ENCODE measurements at places on chromosomes 11 and 22. TPM values are rescaled to one million over a fixed set of nuclear protein-coding genes. Genes with fewer than 3 reads are reported as not detected.

PANX3 gene
- total RNA-seq, result not detected

E2F8 gene
- total RNA-seq, result 4.1 TPM

CNIH2 gene
- total RNA-seq, result 0.34 TPM

PTPN5 gene
- total RNA-seq, result not detected

ADORA2A gene
- 86.7 TPM for total RNA-seq

ZP1 gene
- total RNA-seq, result not detected

NPAS4 gene
- not detected for total RNA-seq

LRRN4CL gene
- 0.45 TPM for total RNA-seq

OR52A1 gene
- not detected for total RNA-seq

ATP5MG gene
- 80.7 TPM for total RNA-seq

SDHAF2 gene
- 25.3 TPM for total RNA-seq

C11orf42 gene
- total RNA-seq, result not detected

LARGE2 gene
- total RNA-seq, result 9.5 TPM

ACR gene
- not detected for total RNA-seq

ME3 gene
- total RNA-seq, result 1.3 TPM

JHY gene
- total RNA-seq, result not detected

ACTN3 gene
- not detected for total RNA-seq

AGBL2 gene
- total RNA-seq, result 14.3 TPM

SLC43A3 gene
- total RNA-seq, result 69.3 TPM

MIOX gene
- 3.9 TPM for total RNA-seq

P2RX6 gene
- 2.0 TPM for total RNA-seq

APOA4 gene
- total RNA-seq, result not detected

MRGPRF gene
- total RNA-seq, result not detected

OR2AG2 gene
- total RNA-seq, result 0.48 TPM

TPCN2 gene
- 49.3 TPM for total RNA-seq

OR8G5 gene
- not detected for total RNA-seq

TRIM22 gene
- total RNA-seq, result 90.0 TPM

GTF2H1 gene
- 81.5 TPM for total RNA-seq

CBLIF gene
- not detected for total RNA-seq

MYO7A gene
- not detected for total RNA-seq

LYVE1 gene
- total RNA-seq, result not detected

NXPE1 gene
- total RNA-seq, result not detected

RGL4 gene
- 103 TPM for total RNA-seq

CCDC87 gene
- total RNA-seq, result 0.22 TPM

TMEM45B gene
- total RNA-seq, result not detected

MMP8 gene
- not detected for total RNA-seq

RBMXL2 gene
- not detected for total RNA-seq

CNTF gene
- total RNA-seq, result 0.76 TPM

MMP13 gene
- not detected for total RNA-seq

KDELR3 gene
- total RNA-seq, result not detected

TUBA8 gene
- 3.0 TPM for total RNA-seq

KRTAP5-7 gene
- not detected for total RNA-seq

MUC2 gene
- total RNA-seq, result not detected

TRIM77 gene
- not detected for total RNA-seq

KRTAP5-9 gene
- total RNA-seq, result not detected

PICALM gene
- 231 TPM for total RNA-seq

NXF1 gene
- total RNA-seq, result 41.1 TPM

TRIM51 gene
- not detected for total RNA-seq

All from Karpas-422 (cell line).